ENCODE measurements at places on chromosomes 11 and 22.

DNA sequence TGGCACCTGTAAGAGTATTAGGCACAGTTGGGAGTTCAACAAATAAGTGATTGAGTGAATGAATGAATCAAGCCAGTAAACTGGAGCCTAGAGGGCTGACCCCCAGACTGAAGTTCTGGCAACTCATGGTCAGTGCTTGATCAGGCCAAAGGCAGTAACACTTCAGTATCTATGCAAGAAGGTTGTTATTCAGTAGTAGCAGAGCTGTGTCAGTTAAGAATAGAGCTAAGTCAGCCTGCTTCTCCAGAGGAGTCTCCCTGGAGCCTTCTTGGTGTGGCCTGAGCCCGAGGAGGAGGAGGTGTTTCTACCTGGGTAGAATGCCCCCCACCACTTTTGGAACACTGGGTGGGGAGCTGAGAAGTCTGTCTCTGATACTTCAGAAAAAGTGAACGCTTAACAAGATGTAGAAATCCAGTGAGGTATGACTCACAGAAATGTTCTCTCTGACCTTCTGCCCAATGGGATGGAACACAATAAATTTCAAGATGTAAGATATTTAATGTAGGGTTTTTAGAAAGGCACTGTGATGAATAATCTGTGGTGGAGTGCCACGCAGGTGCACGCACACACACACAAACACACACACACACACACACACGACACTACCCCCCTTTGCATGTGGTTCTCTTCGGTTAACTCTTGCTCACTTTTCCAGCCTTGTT, 219.9 kb downstream of the HIPK3 start:
- no peak for DNase-seq

GRCh38 chr22:40289991-40290459, 56.3 kb upstream of the ADSL start:
- DNase-seq = peak; percentile 78

DNA sequence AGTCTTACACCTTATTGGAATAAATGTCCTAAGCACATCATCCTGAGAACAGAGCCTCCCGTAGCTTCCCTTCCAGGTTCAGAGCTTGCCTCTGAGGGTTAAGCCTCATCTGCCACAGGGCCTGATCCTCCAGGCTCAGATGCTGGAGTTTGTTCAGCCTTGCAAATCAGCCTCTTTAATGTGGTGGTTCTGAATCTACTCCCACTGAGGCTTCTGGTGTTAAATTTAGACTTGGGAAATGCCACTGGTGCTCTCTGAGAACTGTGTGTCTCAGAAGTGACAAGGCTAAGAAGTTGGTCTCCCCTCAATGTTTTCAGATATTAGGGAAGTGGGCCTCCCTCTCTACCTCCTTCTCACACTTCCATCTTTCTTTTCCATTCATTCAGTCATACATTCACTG, 68.7 kb downstream of the CCDC81 start:
- DNase-seq = no peak

DNA sequence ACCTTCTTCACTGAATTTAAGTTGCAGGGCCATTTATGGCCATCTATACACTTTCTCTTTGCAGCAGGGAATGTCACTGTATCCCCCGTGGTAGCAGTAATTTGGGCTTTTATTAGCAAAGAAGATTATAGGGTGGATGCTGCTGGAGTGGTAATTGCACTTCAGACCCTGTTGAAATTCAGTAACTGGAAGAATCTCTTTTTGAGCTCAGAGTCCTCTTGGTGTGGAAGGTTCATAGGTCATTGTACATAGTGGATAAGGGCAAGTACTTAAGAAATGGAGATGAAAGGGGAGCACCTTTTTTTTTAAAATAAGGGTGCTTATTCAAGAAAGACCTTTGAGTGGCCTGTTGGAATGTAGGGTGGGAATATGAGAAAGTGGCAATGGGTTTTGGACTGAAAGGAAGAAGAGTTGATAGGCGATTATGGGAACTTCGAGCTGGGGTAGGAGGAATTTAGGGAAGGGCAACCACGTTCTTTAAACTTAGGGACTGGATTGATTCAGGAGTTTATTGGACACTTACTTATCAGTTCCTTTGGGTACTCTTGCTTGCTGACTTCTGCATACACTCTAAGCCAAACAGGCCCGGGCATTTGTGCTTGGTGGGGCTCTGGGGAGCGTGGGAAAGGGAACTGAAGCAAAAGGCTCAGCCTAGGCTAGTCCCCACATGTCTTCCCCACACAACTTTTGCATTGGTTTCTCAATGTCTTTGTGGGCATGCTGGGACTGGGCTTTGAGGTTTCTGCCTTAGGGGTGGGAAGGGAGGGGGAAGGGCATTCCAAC, 26.5 kb downstream of the CTNND1 start:
- no peak for DNase-seq

DNA sequence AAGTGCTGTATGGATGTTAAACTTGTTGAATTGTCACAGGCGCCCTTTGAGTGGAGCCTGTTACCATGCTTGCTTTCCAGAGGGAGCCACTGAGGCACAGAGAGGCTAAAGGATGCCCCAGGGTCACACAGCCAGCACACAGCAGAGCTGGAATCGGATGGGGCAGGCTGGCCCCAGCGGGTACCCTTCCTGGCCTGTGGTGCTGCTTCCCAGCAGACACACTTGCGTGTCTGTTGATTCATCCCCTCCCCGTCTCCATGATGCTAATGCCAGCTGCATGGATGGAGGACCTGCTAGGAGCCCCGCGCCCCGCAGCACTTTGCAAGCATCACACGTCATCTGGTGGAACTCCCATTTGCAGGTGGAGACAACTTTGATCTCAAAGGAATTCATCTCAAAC, 52.4 kb upstream of the SHISAL1 start:
- no peak for DNase-seq

DNA sequence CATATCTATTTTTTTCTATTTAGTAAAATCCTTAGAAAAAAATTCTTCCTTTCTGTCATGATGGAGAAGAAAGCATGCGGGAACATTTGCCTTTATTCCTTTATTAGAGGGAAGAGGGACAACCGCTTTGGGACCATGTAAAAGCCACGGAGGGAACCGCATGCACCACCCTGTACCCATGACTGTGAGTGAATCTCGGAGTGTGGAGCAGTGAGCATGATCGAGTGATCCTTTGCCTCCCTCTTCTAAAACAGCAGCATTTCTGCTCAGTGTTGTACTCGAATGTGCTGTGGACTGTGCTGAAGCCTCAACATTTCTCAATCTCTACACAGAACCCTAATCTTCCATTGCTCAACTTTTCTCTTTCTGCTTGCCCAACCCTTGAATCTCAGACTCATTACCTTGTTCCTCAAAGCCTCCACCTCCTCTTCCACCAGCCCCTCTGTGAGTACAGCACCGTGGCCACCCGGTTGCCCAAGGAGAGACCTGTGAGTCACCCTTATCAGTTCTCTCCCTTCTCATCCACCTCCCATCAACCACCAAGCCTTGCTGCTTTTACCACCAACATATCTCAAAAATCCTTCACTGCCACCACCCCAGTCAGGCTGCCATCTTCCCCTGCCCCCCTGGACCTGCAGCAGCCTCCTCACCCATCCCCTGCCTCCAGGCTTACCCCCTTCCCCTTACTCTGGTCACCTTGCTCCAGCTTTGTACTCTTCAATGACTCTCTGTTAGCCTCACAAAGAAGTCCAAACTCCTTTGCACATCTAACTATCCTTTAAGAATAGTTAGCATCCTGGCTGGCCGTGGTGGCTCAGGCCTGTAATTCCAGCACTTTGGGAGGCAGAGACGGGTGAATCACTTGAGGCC, 103.1 kb downstream of the NAT10 start:
- DNase-seq = no peak

DNA sequence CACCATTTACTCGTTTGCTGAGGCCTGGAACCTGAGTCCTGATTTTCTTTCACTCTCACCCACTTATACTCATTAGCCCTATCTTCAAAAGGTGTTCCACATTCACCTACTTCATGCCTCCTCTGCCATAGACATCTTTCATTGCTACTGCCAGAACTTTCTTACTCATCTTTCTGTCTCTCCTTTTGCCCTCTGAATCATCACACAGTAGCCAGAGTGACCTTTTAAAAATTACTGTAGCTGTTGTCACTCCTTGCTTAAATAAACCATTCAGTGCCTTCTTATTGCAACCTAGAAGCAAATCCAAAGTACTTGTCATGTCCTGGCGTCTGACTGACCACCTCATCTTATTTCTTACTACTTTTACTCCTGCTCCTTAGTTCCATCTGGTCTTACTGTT, 38.2 kb downstream of the ATXN10 start:
- DNase-seq = no peak

DNA sequence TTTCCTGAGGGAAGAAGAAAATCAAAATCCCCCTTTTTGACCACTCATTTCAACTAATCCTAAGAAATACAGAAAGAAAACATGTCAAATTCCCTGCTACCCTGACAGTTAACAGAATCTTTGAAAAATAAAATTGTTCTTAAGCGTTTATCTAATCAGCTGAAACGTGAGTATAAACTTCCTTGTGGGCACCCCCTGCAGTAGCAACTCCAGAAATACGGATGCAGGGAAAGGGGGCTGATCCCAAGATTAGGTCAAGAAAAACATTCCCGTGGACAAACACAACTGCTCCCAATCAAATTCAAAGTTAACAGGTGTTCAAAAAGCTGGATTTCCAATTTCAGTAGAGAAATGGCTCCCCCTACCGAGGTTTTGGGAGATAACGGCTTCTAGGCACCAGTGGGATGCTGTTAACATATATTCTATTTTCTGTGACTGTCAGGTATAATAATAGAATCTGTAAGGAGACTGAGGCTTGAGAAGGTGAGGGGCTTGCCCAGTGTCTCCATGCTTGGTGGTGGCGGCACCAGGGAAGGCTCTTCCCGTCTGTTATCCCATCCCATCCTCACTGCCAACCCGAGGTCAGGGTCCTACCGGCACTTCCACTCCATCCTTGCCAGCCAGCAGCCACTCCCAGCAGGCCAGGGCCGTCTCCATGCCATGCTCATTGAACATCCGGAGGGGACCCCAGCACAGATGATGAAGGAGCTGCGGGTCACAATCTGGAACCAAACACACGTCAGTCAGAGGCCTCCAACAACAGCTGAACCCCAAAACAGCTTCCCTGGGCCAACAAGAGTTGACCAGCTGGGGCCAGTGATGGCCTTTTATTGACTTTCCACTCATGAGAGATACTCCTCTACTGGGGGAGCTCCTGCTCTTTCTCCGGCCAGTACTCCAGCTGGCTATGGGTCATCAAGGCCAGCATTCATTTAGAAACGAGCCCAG, 32.0 kb upstream of the SERPIND1 start:
- DNase-seq = no peak

- DNase-seq = no peak
These were observed 9.6 kb upstream of the SYT8 start for GRCh38 chr11:1825039-1825740.

DNA sequence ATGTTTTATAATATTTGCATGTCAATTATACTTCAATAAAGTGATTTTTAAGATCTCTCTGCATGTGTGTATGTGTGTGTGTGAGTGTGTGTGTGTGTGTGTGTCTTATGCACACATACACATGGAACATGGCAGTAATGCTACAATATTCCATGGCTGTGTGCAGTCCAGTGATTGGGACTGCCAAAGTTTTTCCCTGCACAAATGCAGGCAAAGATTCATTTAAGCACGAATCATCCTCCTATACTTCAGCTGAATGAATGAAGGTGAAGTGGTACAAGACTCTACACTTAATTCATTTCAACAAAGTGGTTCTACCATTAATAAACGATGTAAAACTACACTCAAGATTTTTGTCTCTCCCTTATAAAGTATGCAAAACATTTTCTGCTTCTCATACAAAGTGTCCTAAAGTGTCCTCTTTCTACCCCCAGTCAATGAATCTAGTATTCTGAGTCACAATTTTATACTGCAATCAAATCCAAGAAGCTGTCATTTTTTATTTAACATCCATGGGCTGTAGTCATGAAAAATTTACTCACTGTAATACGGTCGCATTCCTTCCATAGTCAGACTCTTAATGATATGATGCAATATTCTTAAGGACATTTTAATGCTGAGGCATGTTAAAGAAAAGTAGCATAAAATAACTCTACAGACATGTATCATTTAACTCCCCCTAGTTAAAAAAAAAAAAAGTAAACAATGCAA, 132.4 kb downstream of the TTC28 start:
- DNase-seq = no peak

DNA sequence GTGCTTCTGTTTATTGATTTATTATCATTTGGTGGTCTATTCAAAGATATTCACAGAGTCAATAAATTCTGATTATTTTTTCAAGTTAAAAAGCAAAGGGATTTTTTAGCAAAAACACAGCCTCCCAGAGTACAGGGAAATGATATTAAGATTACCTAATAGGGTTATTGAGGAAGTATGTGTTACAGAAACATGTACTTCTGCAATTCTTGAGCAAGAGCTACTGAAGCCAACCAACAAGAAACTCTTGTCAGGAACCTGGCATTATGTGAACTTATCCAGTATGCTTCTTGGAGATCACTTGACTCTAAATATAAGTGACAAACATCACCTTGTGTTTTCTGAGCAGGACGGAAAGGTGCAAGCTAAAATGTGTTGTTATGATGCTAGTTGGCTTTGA, 42.0 kb upstream of the CARD18 start:
- no peak for DNase-seq

- no peak for DNase-seq
These were observed 12.9 kb downstream of the DTX4 start for GRCh38 chr11:59184691-59185339.

DNA sequence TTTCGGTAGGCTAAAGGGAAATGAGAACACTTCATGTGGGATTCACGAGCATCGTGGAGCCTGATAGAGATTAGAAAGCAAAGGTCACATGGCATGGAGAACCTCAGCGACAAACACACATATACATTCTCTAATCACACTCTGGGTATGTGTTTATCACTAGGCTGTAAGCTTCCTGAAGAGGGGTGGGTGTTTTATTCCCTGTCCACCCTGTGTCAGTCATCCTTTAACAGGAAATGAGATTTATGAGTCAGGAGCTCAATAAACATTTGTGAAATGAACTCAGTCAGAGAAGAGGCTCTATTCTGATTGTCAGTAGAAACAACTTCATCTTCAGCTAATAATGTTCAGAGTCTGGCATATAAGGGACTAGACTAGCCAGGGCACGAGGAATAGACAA, 71.7 kb upstream of the EIF3M start:
- no peak for DNase-seq

- no peak for DNase-seq
These were observed 5.8 kb upstream of the BCL9L start for GRCh38 chr11:118931571-118931970.

- DNase-seq = no peak
These were observed 24.0 kb upstream of the OR5B21 start for GRCh38 chr11:58531865-58532341.

GRCh38 chr11:69651834-69652620, 11.1 kb downstream of the CCND1 start:
- no peak for DNase-seq

GRCh38 chr11:112778091-112778876, 182.9 kb upstream of the NCAM1 start:
- no peak for DNase-seq

- DNase-seq = no peak
These were observed 29.2 kb downstream of the KCNQ1OT1 start for GRCh38 chr11:2670541-2671100.

- no peak for DNase-seq
These were observed 263.9 kb downstream of the NXPE2 start for GRCh38 chr11:114942207-114942606.

- no peak for DNase-seq
These were observed 66.1 kb downstream of the PANX1 start for GRCh38 chr11:94194712-94195111.

- no peak for DNase-seq
These were observed 261.7 kb downstream of the BUD13 start for GRCh38 chr11:116510886-116511650.

- DNase-seq = no peak
These were observed 479.0 kb downstream of the BRD1 start for GRCh38 chr22:49348631-49349030.
